ENCODE measurements at places on chromosomes 11 and 22. TPM values are rescaled to one million over a fixed set of nuclear protein-coding genes. Genes with fewer than 3 reads are reported as not detected.

The RGL4 gene
- 0.81 TPM for total RNA-seq

The MS4A15 gene
- total RNA-seq = not detected

The FAT3 gene
- not detected for total RNA-seq

The JHY gene
- total RNA-seq = 4.6 TPM

The PACS1 gene
- total RNA-seq = 325 TPM

The DKK3 gene
- total RNA-seq = not detected
